ENCODE measurements at places on chromosomes 7 and 10.

DNA sequence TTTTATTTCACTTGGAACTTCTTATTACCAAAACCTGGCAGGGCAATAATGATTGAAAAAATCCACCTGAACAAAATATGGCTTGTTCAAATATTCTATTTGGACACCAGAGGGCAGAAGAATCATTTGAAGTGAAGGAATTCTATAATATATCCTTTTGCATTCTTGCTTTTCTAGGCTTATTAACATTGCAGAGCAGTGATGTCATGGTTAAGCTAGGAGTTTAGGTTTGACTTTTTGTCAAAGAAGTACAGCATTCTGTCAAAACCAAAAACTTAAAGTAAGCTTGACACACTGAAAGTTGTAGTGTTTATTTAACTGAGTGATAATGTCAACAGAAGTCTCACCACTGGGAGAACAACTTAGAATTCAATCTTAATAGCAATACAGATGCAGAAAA is 156.0 kb downstream of the SEMA3D start:
- no peak for DNase-seq

DNA sequence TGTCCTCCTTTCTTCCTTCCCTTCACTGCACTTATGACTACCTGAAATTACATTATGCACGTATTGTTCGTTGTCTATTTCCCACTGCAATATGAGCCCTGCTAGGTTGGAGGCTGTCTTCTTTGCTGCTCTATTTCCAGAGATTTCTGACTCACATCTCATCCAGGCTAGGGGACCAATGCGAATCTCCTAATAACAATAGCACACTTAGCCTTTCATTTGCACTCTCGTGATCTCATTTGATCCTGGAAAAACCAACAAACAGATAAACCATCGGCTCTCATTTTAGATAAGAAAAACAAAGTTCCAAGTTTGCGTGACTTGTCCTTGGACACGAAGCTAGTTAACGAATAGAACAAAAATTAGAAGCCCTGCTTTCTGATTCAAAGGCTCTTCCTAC is 1.4 kb downstream of the ZNF438 start:
- DNase-seq = no peak

GRCh38 chr7:44633254-44634186 is 27.1 kb downstream of the OGDH start:
- no peak for DNase-seq

DNA sequence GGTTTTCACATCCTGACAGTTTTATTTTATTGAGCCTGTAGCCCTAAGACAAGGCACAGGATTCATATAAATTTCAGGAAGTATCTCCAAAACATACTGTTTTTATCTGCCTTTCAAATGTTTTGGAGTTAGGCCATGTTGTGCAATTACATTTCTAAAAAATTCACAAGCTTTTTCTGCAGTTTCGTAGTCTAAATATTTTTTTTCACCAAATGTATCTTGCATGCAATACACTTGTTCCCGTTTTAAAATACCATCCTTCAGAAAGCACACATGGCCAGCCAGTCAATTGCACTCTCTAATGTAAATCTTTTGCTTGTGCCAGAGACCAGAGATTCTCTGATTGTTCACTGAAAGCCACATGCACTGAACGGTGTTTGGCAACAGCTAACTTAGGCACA is 161.5 kb upstream of the PRKCQ start:
- DNase-seq = no peak

DNA sequence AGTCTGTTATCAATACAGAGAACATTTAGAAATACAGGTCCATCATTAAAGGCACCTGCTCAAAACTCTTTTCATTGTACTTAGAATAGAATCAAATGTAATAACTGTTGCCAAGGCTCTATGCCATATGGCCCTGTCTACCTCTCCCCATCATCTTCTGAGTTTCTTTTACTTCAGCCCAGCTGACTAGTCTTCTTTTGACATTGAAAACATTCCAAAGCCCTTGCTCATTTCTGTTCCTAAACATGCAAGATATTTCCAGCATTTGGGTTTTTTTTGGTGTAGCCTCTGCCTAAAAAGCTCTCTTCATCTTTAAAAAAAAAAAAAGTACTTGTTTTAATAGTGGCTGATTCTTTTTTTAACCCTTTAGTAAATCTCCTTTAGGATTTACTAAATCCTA is 165.5 kb upstream of the SMIM30 start:
- DNase-seq = no peak

DNA sequence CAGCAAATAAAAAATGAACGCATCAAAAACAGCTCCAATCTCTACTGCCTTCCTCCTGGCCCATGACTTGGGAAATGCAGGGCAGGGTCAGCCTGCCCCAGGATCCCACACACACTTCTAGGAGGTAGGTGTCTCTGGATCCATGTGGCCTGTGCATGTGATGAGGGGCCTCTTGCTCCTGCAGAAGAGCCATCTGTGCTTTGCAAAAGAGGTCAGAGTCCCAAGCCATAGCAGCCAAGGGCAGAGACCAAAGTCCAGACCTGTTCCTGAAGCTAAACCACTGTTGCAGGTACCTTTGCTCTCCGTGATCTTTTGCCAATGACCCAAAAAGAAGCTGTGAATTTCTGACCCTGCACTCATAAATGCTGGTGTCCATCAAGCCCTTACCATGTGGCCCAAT is 57.1 kb downstream of the KCNMA1 start:
- DNase-seq = peak; percentile 42

DNA sequence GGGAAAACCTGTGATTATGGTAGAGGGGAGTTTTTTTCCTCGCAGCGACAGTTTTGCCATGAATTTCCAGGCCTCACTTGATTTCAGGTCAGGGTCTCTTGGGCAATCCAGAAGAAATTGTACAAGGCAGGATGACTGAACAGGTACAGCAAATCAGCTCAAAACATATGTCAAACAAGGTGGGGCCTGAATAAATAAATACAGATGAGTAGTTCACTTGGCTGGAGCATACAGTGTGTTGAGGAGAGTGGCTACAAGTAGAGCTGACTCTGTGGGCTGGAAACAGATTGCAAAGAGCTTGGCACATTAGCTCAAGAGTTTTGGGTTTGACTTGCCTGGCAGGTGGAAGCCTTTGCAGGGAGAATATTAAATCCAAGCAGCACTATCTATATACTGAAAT is 15.0 kb downstream of the GIMAP8 start:
- DNase-seq = no peak

- DNase-seq = no peak
Measured at GRCh38 chr7:3806516-3806915, 505.5 kb downstream of the SDK1 start.

- no peak for DNase-seq
Measured at GRCh38 chr7:66267249-66267648, 62.1 kb downstream of the TPST1 start.

GRCh38 chr7:55515569-55516279 is 56.6 kb downstream of the VOPP1 start:
- no peak for DNase-seq

- no peak for DNase-seq
Measured at GRCh38 chr7:7992506-7992905, 23.9 kb downstream of the GLCCI1 start.

DNA sequence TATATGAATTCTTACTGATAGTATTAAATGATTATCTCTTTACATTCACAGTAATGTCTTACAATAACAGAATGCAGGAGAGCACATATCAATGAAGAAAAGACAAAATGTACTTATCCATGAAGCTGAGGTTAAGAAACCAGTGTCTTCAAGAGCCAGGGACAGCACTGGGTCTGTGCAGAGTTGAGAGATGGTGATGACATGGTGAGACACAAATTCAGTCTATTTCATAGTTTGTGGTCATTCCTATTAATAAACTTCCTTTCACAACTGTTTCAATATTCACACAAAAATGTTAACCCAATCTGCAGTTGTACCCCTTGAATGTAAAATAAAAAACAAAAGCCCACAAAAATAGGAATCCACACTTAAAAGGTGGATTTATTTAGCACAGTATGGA is 5.3 kb upstream of the MAGI2 start:
- no peak for DNase-seq

DNA sequence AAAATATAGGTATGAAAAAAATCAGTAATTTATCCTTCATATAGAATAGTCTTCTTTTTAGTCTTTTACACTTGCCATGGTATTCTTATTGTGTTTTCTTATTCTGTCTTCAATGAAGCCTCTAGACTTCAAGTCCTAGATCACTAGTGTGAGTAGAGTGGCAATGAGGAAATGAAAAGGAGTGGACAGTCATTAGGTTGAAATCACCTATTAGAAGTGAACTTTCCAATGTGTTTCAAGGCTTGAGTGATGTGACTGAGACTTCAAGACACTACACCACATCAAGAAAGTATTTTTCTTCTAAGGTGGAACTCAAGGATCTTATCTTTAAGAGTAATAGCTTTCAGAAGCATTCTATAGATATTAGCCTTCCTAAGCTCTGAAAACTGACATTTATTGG is 357.8 kb upstream of the MBL2 start:
- DNase-seq = no peak

- no peak for DNase-seq
Measured at GRCh38 chr7:50368366-50368765, 63.9 kb downstream of the IKZF1 start.

- no peak for DNase-seq
Measured at GRCh38 chr7:30252885-30253795, 31.3 kb upstream of the ZNRF2 start.

DNA sequence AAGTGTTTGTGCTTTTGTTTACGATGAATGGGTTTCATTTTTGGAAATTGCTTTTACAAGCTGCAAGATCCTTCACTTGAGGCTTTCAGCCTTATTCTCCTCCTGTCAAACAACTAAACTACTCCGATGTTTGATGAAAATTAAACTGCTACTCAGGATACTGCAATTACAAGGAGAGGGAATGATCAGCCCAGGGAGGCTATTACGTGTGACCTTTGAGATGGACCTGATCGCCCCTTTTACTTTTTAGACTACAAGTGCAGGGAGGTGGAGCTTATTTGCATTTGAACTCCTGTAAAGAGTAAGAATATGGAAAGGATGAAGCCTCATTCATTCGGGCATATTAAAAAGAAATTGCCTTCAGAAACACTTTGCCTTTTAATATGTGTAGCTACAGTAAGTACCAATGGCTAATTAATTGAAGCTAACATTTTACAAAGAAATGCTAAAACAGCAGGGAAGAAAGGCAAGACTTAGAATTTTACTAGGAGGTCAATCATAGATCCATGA is 219.1 kb downstream of the PHTF2 start:
- no peak for DNase-seq

GRCh38 chr10:97631098-97631497 is 2.2 kb downstream of the MORN4 start:
- no peak for DNase-seq

- DNase-seq = peak; percentile 56
Measured at GRCh38 chr10:97138174-97138573, 47.6 kb downstream of the SLIT1 start.
